ENCODE measurements at places on chromosomes 5 and 9.

DNA sequence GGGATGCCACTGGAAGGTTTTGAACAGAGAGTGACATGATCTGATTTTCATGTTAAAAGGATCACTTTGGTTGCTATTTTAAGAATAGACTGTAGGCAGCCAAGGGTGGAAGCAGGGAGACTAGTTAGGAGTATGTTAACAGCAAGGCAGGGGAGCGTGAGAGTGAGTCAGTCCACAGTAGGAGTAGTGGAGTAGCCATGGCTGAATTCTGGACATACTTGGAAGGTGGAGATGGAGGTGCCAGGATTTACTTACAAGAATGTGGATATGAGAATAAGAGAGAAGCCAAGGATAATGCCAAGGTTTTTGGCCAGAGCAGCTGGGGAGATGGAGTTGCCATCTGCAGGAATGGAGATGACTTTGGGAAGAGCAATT is 118.8 kb downstream of the GALNT10 start:
- DNase-seq, result peak; percentile 26

DNA sequence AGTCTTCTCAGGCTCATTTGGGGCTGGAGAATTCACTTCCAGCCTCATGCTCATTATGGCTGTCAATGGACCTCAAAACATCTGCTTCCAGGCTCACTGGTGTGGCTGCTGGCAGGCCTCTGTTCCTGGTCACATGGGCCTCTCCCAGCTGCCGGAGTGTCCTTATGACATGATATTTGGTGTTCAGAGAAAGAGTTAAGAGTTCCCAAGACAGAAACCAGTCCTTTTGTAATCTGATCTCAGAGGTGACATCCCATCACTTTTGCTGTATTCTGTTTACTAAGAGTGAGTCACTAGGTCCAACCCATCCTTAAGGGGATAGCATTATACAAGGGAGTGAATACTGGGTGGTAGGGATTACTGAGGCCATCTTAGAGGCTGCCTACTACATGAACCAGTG is 104.6 kb downstream of the CACNA1B start:
- no peak for DNase-seq

DNA sequence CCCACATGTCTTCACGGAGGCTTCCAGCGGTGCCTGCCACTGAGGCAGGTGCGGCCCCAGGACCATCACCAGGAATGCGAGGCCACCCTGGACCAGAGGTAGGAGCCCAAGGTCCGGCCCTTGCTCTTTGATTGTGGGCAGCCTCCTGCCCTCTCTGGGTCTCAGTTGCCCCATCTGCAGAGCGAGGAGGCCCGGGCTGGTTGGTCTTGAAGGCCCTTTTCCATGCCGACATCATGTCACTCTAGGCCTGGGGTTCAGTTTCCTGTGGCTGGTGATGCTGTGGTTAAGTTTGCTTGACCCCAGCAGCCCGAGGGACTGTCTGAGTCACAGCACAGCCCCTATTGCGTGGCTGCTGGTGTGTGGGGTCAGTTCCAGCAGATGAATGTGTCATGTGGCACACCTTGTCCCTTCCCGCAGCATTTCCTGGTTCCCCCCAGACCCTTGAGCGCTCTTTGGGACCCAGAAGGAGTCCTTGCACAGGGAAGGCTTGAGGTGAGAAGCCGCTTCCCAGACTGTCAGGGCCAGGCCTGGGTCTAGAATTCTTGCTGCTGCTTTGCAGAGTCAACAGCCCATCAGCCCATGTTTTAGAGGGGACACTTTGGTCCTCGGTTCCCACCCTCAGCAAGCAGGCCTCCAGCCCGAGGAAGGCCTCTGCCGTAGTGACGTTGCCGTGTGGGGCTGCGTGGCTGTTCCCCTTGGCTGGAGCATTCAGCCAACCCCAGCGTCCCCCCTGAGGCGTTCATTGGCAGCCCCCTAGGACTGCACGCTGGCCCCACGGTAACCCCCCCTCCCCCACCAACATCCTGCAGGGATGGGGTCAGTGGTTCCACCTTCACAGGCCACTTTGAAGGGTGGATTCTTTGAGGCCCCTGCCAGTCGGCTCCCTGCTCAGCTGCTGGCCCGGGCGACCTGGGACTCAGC is 31.0 kb upstream of the HMCN2 start:
- peak; percentile 5 for DNase-seq

- no peak for DNase-seq
These were observed 65.8 kb downstream of the SETX start for GRCh38 chr9:132288966-132289365.

GRCh38 chr5:15587916-15588315 is 87.9 kb downstream of the FBXL7 start:
- no peak for DNase-seq

GRCh38 chr5:43422143-43422542 is 10.0 kb upstream of the CCL28 start:
- DNase-seq, result peak; percentile 30

- DNase-seq, result no peak
These were observed at the start of gene MCTP1 for GRCh38 chr5:95284572-95285408. Gene MCTP1, minus strand, starts transcription at chr5:95285094.

GRCh38 chr9:72506615-72507014 is 14.8 kb upstream of the TMC1 start:
- DNase-seq, result no peak

- DNase-seq, result no peak
These were observed 116.9 kb downstream of the C5orf15 start for GRCh38 chr5:133851521-133851920.

DNA sequence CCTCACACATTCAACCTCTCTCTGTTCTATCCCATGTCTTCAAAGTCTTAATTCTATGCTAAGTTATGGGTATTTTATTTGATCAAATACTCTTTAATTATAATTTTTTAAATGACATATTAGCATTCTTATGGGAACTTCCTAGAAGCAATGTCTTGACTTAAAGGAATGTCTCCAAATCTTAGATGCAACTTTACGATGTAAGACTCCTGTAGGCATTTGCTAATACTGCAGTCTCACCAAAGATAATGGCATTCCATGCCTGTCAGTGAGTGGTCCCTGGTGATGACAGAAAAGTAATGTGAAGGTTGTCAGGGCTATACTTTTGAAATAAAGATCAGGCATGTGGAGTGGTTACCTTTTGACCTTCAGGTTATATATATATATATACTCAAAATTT is 1654.2 kb upstream of the WWC1 start:
- DNase-seq, result no peak

- no peak for DNase-seq
These were observed 220.1 kb downstream of the MEF2C start for GRCh38 chr5:88662846-88663245.

DNA sequence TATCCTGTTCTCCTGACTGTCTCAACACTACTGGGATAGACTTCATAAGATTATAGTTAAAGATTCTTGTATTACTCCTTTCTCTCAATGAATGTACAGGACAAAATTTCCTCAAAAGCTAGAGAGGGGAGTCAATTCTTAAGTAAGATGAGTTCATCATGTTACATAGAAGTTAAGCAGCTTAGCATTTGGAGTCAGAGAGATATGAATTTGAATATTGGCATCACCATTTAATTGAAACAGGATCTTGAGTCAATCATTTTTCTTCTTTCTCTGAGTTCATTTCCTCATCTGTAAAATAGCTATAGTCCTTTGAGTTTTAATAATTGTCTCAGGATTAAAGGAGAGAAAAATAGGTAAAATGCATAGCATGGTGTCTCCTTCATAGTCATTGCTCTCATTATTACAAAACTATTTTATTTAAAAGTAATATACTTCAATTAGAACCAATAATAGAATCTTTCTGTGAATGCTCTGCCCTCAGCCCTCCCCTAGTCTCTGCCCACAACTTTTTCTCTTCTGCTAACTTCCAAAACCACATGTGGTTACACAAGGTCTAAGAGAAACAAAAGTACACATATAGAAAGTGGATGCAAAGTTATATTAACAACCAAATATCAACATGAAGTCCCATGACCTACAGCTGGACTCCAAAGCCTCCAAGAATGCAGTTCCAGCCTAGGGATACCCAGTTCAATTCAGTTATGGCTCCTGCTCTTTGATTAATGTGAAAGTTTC is 265.6 kb downstream of the TLE1 start:
- no peak for DNase-seq
